Activated CD4-positive, alpha-beta T cell treated with anti-CD3 and anti-CD28 coated beads for 36 hours (primary cell): ENCODE measurements at places on chromosomes 11 and 22. TPM values are rescaled to one million over a fixed set of nuclear protein-coding genes. Genes with fewer than 3 reads are reported as not detected.

- no peak for DNase-seq
These were observed 171.8 kb downstream of the SOX6 start for GRCh38 chr11:16184588-16184987.

Gene TRIM49
- total RNA-seq: not detected

DNA sequence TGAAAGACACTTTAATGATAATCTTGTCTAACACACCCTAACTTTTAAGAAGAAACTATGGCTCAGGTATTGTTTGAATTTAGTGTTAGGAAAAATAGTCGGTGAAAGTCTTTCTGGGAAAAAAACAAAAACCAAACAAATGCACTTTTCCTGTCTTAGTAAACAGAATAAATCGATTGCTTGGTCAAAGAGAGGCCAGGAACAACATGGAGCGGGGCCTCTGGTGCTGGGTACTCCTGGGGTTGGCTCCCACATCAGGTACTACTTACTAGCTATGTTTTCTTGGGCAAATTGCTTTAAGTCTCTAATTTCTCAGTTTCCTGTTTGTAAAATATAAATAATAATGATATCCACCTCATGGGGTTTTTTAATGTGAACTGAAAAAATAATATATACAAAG is 46.8 kb downstream of the NAV2 start:
- no peak for DNase-seq

Gene ANO1
- not detected for total RNA-seq

Gene KCNE3
- total RNA-seq: not detected

DNA sequence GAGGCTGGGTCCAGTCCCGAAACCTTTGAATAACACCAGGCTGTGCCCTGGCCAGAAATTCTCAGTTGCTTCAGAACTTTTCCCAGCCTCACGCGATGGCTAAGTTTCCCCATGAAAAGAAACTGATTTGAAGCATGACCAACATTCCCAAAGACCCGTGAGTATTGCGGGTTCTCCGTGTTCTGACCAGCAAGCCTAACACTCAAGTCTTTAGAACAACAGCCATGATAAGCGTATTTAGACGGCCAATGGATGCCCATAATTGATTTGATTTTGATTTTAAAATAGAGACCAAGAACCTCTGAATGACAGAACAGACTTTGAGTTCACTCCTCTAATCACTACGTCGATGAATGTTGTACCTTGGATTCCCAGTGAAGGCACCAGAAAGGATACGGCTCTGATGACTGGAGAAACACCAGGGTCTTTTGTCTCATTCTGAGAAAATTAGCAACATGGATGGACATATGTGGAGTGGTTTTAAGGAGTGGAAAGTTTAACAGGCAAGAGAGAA is 43.9 kb downstream of the ZNF280B start:
- DNase-seq: no peak

Gene MFRP
- total RNA-seq: not detected

Gene JAML
- total RNA-seq: 193 TPM

GRCh38 chr11:128480066-128480465 is 107.3 kb downstream of the ETS1 start:
- peak; percentile 56 for DNase-seq

DNA sequence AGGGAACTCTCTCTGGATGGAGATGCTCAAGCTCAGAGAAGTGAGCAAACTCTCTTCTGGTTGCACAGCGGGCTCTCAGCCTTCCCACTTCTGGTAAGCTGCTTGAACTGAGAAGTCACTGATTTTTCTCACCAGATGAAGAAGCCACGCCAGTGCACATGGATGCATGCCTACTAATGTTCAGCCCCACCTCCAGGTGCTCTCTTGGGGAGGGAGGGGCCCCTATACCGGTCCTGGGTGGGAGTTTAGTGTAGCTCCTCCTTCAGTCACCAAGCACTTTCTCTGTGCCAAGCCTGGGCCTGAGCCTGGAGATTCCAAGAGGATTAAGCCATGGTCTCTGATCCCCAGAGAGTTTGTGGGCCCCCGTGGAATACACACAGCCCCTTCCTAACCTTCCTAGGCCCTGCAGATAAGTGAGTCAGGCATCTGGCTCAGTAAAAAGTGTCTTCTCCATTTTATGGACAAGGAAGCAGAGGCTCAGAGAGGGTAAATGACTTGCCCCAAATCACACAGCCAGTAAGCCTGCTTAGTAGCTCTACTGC is 142.2 kb downstream of the ST3GAL4 start:
- DNase-seq: no peak

Gene MMP13
- not detected for total RNA-seq

Gene OR5M10
- total RNA-seq: not detected

Gene OR4C16
- total RNA-seq: not detected

DNA sequence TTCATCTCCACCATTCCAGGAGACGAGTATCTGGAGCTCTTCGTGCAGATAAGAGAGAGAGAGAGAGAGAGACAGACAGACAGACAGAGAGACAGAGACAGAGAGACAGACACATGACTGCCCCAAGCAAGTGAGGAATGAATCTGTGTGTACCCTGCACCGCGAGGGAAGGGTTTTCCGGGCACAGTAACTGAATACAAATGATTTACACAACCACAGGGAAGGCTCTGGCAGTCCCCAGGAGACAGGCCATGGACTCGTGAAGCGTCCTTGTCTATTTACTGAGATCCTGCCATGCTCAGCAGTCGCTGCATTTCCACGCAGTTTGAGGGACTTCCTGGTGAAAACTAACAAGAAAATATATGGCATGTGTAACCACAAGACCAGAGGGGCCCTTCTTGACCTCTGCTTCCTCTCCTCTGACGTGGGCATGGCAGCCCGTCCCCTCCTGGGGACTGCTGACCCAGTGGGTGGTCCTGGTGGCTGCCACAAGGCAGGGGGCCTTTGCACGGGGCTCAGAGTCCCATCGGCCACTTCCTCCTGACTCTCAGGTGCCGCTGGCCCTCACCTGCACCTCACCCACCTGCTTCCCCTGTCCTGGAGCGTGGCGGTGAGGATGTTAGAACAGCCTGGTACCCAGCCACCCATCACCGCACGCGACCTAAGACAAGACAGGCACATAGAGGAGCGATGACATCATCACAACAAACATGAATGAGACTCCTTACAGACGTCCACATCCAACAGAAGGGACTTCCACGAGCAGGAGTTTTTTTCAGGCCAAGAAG is 75.9 kb downstream of the PHF21B start:
- no peak for DNase-seq
